ENCODE measurements at places on chromosomes 1 and 21.

DNA sequence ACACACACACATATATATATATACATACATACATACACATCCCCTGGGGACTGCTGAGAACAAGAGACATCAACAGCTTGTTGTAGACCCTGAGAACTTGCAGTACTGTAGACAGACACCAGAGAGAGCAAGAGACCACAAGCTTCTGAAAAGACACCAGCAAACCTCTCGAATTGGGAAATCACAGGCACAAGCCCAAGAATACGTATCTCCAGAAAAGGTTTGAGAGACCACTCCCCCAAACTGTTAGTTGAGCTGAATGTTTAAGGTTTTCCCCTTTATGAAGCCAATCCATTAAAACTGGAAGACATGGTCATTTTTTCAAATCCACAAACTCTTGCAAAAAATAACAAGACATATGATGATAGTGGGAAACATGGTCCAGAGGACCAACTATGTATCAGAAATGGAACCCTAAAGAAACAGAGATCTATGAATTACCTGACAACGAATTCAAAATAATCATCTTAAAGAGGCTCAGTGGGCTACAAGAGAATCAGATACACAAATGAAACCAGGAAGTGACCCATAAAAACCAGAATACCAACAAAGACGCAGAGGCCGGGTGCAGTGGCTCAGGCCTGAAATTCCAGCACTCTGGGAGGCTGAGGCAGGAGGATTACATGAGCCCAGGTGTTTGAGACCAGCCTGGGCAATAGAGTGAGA is 45.1 kb downstream of the SLC2A1 start:
- peak; percentile 64 for DNase-seq

GRCh38 chr1:22790232-22791008 is 79.8 kb downstream of the EPHB2 start:
- DNase-seq, result peak; percentile 42

- no peak for DNase-seq
Measured at GRCh38 chr1:69120817-69121216, 446.9 kb upstream of the LRRC7 start.

DNA sequence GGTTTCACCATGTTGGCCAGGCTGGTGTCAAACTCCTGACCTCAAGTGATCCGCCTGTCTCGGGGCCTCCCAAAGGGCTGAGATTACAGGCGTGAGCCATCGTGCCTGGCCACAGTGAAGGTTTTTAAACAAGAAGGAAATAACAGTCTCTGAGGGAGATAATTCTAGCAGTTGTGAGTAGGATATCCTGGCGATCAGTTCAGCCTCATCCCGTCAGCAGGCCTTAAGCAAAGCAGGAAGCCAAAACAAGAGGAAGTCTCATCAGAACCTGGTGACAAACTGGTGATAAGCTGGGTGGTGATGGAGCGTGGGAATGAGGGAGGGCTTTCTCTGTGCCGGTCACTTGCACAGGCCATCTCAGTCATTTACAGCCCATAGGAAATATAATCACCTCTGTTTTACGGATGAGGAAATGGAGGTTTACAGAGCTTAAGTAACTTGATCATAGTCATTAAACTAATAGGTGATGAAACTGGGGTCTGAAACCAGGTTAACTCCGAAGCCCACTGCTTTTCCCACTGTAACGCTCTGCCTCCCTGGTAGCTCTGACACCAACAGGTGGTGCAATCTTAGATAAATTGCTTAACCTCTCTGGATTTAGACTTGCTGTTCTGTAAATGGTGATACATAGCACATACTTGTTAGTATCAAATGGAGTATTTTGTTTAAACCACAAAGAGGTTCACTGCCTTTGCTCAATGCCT is 40.8 kb upstream of the A3GALT2 start:
- no peak for DNase-seq

DNA sequence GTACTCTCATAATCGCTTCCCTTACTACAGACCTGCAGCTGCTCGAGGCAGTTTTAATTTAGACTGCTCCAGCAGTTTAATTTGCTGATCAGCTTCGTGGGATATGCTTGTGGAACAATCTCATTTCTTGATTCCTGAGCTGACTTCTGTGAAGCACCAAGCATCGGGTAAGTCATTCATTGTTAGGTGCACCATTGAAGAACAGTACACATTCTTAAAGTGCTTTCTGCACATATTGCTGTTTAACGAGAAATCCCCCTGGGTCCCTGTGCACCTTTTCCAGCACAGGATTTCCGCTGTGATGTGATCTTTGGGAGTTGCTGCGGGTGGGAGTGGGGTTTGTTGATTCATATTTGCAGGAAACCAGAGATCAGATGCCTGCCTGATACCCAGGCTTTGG is 9.1 kb downstream of the GALNT2 start:
- peak; percentile 52 for DNase-seq

All from NCI-H2081 (cell line).